ENCODE measurements at places on chromosomes 5 and 9.

GRCh38 chr5:143662020-143662419 is 149.9 kb upstream of the HMHB1 start:
- no peak for DNase-seq

DNA sequence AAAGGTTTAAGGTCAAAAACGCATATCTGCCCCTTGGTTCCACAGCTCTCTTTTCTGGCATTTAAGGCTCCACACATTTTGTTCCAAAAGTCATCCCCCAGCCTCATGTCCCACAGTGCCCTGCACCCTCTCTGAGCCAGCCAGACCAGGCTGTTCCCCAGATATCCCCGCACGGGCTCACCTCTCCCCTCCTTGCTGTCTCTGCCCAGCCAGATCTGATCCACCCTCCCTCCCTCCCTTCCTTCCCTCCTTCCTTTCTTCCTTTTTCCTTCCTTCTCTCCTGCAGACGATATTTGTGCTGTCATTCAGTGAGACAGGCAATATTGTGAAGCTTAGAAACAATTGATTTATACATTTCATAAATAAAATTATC is 37.0 kb downstream of the DUSP1 start:
- DNase-seq = no peak

GRCh38 chr5:58486290-58486689 is 4.9 kb upstream of the GAPT start:
- no peak for DNase-seq

DNA sequence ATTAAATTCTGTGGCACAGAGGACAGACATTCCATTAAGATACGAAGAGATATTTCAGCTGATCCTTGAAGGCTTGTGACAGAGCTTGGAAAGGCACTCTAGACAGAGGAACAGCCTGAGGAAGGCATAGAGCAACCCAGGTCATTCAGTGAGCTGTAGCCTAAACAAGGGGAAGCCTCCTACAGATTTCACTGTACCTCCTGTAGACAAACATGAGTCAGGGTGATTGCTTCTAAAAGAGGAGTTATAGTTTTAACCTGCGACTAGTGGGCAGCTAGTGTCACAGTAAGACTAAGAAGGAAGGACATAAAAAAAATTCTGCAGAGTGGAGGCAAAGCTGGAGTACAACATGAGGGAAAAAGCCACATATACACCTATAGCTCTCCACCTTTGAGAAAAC is 43.5 kb upstream of the ANKDD1B start:
- no peak for DNase-seq

DNA sequence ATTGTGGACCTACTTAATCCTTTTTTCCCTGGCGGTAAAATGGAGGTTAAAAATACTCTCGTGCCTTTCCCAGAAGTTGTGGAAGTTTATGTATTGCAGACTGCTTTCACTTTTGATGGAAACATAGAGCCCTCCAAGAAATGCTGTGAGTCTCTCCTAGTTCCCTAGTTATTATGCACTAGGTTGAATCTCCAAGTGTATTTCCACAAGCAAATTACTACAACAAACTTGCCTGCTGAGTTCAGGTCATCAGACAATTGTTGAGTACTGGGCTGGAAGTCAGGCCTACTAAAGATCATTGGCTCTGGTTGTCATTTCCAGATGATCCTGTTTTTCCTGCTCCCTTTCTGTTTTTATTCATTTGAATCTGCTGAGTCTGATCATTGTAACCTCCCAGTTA is 104.1 kb downstream of the CD180 start:
- no peak for DNase-seq

DNA sequence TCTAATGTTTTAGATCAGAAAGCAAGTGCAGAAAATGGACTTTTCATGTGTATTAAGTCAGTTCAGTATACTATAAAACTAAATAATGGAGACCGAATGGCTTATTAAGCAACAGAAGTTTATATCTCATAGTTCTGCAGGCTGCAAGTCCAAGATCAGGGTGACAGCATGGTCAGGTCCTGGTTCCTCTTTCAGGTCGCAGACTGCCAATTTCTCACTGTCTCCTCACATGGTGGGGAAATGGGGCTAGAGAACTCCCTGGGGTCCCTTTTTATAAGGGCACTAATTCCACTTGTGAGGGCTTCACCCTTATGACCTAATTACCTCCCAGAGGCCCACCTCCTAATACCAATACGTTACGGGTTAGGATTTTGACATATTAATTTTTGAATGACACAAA is 48.7 kb downstream of the RICTOR start:
- DNase-seq = no peak

- DNase-seq = no peak
These were observed 507.7 kb upstream of the PTGER4 start for GRCh38 chr5:40171971-40172370.

GRCh38 chr9:137694962-137695875 is 76.4 kb downstream of the EHMT1 start:
- no peak for DNase-seq

DNA sequence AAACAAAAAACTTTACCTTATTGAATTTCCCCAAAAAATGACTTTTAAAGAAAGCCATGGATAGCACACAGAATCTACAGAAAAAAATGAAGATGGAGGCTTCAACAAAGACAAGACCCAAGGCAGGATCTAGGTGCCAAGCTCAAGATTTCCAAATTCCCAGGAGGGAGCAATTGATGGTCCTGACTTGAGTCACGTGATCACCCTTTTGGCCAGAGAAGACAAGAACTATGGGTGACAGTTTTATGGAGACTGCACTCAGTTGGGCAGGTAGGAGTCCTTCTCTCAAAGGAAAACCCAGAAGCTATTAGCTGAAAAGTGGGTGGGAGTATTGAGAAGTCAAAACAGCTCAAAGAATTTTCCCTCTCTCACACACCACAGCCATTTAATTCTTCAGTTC is 3.2 kb upstream of the SLIT3 start:
- DNase-seq = no peak

DNA sequence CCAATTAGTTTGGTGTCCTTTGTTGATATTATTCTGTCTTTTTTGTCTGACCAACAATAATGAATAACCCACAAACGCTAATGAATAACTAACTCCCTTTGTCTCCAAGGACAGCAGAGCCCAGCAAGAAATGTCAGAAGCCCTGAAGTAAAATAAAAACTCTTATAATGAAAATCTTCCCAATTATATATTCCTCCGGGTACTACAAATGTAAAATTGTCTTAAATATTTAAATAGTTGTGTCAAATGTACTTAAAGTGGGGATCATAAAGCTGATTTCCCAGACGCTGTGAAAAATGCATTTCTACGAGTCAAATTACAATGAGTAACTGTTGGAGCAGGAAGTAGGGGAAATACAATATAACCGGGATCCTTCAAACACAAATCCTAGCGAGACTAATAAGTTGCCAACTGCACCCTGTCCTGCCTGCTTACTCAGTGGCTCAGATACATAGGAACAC is 22.3 kb downstream of the GLIS3 start:
- no peak for DNase-seq

DNA sequence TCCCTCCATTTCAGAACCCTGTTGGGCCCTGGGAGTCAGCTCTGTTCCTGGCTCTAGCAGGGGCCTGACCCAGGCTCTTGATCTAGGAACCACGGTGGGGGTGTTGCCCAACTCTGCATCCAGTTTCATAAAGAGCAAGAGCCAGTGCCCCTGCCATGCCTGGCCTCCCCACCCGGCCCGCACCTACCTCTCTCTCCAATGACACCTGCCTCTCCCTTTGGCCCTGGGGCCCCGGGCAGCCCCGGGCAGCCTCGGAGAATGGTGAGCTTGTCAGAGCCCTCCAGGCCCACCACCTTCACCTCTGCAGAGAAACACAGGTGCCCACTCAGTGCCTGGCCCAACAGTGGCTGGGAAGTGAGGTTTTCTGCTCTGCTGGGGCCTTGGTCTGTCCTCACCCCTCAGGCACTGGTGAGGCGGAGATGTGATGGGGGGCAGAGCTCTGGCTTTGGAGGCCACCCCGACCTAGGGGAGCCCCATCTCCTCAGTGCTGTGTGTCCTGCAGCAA is 1.5 kb downstream of the FCN1 start:
- no peak for DNase-seq

DNA sequence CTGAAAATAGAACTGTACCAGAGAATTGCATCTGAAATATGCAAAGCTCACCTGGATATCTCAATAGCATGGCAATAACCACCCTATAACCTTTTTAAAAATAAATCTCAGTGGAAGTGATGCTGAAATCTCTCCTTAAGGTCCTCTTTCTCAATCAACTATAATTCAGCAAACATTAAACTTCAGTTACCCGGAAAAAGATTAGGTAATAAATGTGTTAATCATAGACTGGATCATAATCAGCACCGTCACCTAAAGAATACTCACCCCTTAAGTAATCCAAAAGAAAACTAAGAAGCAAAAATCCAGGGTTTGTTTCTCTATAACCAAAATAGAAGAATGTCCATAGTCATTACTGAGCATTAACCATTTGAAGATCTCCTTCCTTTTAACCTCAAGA is 44.3 kb upstream of the DENND4C start:
- no peak for DNase-seq

DNA sequence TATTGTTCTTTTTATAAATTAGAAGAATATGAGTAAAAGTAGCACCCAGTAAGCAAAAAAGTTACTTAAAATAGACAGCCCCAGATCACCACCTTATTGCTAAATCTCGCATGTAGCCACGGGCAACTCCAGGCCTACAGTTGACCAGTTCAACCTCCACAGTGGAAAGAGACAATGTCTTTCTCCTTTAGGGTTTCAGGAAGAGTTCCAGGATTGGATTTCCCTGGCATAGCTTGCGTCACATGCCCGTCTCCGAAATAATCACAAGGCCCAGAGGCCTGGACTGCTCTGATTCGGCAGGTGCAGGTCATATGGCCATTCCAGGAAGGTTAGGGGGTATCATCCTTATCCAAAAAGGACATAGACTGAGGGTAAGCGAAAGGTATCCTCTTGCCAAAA is 9.9 kb upstream of the PFDN1 start:
- no peak for DNase-seq

GRCh38 chr9:112187404-112187803 is 12.3 kb upstream of the SUSD1 start:
- no peak for DNase-seq

- DNase-seq = no peak
These were observed 193.5 kb upstream of the HAPLN1 start for GRCh38 chr5:83914199-83914598.

DNA sequence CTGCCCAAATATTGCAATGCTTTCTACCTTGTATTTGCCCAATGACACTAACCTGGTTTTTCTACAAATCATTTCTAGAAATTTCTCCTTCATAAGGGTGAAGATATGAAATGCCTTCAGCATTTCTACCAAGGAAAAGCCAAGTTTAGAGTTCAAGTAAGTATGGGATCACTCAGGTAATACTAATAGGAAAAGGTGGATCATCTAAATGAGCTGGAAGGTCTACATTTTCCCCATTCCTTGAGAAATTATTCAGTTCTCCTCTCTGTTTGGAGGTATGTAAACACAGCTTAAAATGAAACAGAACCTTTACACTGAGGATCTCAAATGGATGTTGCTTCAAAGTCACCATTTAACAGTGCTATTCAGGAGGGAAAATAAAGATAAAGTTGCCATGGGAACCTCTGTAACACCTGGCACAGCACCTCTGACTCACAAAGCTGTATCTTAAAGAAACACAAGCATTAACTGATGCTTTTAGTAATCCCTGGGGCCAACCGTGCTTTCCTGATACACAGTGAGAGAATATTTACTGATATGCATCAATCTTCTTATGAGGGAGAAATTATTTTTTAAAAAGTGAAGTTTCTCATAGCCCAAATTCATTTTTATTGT is 161.3 kb downstream of the DRD1 start:
- no peak for DNase-seq

DNA sequence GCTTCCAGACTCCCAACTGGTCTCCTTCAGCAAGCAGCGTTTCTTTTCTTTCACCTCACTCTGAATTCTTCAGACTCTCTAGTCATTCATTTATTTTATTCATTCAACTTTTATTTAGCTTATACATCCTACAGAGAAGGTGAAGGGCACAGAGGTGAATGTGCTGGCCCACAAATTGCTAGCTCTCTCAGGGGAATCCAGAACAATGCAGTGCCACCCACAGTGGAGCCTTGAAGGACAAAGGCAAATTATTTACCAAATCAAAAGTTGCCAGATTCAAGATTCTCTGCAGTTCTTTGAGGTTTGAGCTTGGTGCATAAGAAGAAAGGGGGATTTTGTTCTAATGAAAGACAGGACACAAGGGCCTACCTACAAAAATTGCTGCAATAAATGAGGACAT is 29.7 kb downstream of the GRIA1 start:
- DNase-seq = no peak

DNA sequence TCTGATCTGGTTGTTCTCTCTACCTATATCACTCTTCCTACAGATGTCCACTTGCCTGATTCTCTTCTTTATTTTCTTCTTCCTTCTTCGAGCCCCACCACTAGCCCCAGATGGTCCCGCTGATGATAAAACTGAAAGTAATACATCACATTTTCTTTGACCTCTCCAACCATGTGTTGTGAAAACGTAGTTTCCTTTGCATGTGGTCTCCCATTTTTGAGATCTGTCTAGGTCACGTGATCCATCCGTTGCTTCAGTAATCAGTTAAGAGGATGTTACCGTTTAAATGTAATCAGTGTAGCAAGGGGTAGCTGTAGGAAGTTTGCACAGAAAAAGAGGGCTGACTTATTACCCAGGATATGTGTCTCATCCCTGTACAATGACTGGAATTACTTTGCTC is 426.3 kb upstream of the TLE4 start:
- DNase-seq = no peak

- no peak for DNase-seq
These were observed 19.8 kb upstream of the TXNDC8 start for GRCh38 chr9:110357505-110357904.

DNA sequence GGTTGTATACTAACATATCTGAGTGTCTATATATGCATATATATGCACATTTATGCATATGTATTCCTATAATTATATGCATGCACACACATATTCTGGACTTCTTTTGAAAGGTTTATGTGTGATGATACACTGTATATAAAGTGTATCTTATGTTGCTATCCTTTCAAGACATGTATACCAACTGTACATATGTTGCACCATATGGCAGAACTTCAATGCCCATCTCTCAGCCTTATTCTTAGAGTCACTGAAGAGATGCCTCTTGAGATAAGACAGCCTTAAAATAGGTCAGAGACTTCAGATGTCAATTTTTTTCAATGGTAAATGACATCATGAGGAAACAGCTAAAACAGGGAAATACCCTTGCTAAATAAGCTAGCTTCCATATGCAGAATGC is 461.4 kb downstream of the SPATA31D1 start:
- no peak for DNase-seq

DNA sequence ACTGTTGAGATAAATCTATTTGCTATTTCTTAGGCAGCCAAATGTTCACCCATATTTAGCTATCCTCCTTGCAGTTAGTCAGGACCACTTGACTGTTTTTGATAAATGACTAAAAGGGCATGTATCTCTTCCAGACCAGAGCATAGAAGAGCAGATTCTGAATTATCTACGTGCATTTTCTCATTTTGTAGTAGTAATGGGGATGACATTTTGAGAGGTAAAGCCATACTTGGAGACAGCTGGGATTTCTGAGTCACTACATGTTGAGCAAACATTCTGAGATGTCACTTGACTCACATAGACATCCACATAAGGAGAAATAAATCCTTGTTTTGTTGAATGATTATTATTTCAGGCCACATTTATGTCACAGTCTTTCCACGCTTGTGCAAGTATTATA is 297.6 kb downstream of the CDH10 start:
- DNase-seq = no peak
